ENCODE measurements at places on chromosomes 3 and 15.

DNA sequence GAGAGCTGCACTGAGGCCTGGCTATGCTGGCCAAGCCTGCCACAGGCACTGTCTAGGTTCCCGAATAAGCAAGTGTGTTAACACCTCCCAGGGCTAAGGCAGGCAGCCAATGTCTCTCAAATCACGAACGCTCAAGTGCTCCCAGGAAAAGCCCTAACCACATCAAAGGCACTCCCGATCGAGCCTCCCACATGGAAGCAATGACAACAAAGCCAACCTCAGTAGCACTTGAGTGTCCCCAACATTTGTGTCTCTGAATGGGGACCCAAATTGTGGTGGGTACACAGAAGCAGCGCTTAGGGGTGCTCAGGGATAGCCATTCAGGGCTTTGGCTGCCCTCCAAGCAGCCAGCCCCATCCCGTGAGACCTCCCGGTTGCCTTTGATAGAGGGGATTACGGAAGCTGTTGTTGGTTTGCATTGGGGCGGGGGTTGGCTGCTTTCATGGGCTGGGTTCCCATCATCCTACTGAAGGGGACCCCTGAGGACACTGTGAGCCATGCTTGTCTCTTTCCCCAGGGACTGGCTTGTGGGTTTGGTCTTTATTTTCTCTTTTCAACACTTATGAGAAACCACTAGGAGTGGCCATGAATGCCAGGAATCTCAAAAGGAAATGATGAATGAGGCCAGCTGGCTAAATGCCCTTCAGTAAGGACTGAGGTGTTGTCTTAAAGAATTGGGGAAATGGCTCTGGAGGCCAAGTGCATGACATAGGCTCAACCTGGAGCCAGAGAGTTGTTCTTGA is 234.1 kb upstream of the FEZF2 start:
- DNase-seq, result no peak

DNA sequence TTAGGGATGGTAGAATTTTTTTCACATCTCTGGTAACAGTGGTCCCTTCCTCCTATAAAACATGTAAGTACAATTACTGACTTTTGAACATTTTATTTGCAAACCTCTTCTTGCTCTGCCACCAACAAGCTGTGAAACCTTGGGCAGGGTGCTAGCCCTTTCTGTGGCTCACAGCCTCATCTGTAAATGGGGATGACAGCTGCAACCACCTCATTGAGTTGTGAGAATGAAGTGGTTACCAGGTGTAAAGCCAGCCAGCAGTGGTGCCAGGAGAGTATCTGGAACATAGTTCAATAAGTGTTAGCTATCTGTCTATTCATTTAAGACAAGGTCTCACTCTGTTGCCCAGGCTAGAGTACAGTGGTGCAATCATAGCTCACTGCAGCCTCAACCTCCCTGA is 278.1 kb downstream of the ERC2 start:
- no peak for DNase-seq

DNA sequence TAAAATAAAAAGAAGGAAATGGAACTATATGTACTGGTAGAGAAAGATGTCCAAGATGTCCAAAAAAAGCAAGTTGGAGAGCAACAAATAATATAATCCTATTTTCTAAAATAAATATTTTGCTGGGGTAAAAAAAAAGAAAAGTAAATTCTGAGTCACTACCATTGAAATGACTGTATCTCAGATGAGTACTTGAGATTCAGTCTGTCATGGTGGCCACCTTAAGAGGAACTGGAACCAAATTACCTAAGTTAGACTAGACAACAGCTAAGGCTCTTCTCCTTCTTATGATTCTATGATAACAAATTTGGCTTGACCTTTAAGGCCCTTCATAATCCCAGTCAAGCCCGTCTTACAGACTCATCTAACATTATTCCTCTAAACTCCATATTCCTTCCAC is 270.6 kb upstream of the HES1 start:
- DNase-seq, result no peak

GRCh38 chr3:157226173-157226847 is 66.4 kb upstream of the CCNL1 start:
- DNase-seq, result no peak

DNA sequence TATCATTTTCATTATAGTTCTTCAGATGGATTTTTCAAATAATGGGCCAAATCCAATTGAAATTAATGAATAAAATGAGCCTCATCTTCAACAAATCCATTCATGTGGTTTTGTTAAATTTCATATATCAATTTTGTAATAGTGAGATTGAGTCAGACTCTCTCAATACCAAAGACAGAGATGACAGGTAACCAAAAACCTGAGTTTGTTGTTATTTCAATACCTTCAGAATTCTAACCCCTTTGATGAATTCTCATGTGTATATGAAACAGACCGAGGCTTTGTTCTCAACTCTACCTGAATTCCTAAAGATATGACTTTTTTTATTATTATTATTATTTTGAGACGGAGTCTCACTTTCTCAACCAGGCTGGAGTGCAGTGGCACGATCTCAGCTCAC is 92.8 kb downstream of the FOXP1 start:
- DNase-seq, result no peak
